Kidney epithelial cell (primary cell): ENCODE measurements at places on chromosomes 6 and 20. TPM values are rescaled to one million over a fixed set of nuclear protein-coding genes. Genes with fewer than 3 reads are reported as not detected.

The TNFRSF21 gene
- total RNA-seq, result 54.6 and 61.2 TPM in 2 replicates

The PKIB gene
- 10.6 and 15.3 TPM in 2 replicates for total RNA-seq

The FGD2 gene
- total RNA-seq, result 0.04 and 0.68 TPM in 2 replicates

- no peak for DNase-seq
Observed at GRCh38 chr20:434661-435419, 26.7 kb downstream of the RBCK1 start.

DNA sequence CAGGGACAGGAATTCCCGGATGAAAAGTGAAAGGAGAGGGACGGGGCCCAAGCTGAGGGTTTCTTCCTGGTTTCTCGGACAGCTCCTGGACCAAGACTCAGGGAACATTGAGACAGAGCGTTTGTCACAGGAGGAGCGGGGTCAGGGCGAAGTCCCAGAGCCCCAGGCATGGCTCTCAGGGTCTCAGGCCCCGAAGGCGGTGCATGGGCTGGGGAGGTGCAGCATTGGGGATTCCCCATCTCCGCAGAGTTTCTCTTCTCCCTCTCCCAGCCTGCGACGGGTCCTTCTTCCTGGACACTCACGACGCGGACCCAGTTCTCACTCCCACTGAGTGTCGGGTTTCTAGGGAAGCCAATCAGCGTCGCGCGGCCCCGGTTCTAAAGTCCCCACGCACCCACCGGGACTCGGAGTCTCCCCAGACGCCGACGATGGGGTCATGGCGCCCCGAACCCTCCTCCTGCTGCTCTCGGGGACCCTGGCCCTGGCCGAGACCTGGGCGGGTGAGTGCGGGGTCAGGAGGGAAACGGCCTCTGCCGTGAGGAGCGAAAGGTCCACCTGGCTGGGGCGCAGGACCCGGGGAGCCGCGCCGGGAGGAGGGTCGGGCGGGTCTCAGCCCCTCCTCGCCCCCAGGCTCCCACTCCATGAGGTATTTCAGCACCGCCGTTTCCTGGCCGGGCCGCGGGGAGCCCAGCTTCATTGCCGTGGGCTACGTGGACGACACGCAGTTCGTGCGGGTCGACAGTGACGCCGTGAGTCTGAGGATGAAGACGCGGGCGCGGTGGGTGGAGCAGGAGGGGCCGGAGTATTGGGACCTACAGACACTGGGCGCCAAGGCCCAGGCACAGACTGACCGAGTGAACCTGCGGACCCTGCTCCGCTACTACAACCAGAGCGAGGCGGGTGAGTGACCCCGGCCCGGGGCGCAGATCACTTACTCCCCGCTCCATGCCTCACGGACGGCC lies 54.6 kb upstream of the POLR1H start:
- DNase-seq, result no peak

GRCh38 chr6:166354965-166355364 lies 12.6 kb upstream of the SFT2D1 start:
- no peak for DNase-seq

DNA sequence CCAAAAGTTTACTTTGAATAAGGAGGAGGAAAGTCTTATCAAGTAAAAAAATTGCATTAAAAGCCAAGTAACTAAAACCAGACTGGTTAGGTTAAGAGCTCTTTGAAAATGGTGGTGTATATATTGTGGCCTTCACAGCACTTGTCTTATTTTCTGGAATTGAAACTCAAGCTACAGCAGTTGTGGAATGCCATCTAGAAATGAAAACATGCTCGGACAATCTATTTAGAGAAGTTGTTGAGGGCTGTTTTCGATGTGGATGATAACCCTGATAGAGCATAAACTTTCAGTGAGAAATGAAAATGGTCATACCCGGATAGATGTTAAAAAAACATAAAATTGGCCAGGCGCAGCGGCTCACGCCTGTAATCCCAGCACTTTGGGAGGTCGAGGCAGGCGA lies 47.0 kb downstream of the ARID1B start:
- DNase-seq, result no peak

DNA sequence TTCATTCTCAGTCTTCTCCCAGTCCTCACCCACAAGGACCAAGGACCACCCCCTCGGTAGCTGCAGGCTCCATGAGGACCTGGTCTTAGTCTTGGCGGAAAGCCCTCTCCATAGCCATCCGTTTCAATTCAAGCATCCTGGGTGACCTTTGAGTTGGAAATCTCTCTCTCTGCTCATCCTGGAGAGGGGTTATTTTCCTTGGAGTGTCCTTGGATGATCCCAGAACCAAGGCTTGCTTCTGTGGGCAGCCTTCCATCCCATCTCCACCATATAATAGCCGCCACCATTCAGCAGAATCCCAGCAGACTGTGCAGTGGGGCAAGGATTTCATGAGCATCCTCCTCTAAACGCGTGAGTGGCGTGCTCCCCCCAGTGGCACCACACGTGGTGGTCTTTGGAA lies at the start of gene BPIFA2:
Gene BPIFA2 (plus strand): TSS at position 301 of the 400 bp plus-strand sequence. CDS start 987 bp downstream, outside the sequence.
- no peak for DNase-seq

- DNase-seq, result no peak
Observed at GRCh38 chr6:119350952-119351372, 1.4 kb upstream of the MAN1A1 start.

DNA sequence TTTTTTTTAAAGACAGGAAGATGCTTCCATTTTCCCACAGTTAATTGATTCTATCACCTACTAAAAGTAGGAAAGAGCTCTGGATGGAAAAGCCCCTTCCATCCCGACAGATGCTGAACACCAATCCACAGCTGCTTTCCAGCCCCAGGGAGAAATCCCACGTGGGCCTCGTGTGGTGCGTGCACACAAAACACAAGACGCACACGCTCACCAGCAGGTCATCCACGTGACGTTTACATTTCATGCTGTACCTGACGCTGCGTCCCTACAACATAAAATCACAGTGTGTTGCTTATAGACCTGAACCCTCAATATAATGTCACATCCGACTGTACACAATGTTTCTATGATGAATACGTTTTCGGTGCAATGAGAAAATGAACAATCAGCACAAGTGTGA lies 50.2 kb upstream of the DACT2 start:
- DNase-seq, result no peak

DNA sequence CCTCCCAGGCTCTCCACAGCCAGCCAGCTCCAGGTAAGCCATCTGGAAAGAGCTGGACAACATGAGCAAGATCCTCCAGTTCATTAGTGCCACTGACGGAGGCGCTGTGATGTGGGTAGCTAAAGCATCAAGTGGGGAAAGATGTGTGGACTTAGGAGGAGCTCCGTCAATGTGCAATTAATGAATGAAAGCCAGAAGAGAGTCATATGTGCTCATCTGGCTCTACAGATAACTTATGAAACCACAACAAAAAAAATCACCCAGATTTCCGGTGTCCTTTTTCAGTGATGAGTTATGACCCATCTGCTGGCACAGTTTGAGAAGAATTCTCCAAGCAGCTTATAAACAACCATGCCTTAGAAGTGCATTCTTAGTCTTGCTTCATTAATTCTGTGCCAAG lies 311.7 kb upstream of the PLCB4 start:
- no peak for DNase-seq

GRCh38 chr6:12842114-12842513 lies 125.5 kb downstream of the PHACTR1 start:
- DNase-seq, result no peak

DNA sequence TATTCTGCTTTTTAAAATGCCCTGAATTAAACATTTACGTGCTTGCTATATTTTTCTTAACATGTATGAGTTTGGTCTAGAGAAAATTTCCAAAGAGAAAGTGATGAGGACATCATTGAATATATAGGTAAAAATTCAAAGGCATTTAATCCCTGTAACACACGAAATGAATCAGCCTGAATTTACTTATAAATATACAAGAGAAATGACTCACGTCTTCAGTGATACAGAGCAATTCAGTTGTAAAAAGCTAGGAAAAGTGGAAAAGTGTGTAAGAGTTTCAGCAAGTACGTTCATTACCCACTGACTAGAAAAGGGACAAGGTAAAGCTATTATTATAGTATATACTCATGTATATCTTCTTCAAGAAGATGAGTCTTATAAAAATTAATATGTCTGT lies 124.8 kb downstream of the HIVEP1 start:
- DNase-seq, result no peak

- no peak for DNase-seq
Observed at GRCh38 chr20:35192118-35192872, 20.4 kb downstream of the PROCR start.

- DNase-seq, result no peak
Observed at GRCh38 chr20:25258828-25259227, 10.9 kb downstream of the PYGB start.

DNA sequence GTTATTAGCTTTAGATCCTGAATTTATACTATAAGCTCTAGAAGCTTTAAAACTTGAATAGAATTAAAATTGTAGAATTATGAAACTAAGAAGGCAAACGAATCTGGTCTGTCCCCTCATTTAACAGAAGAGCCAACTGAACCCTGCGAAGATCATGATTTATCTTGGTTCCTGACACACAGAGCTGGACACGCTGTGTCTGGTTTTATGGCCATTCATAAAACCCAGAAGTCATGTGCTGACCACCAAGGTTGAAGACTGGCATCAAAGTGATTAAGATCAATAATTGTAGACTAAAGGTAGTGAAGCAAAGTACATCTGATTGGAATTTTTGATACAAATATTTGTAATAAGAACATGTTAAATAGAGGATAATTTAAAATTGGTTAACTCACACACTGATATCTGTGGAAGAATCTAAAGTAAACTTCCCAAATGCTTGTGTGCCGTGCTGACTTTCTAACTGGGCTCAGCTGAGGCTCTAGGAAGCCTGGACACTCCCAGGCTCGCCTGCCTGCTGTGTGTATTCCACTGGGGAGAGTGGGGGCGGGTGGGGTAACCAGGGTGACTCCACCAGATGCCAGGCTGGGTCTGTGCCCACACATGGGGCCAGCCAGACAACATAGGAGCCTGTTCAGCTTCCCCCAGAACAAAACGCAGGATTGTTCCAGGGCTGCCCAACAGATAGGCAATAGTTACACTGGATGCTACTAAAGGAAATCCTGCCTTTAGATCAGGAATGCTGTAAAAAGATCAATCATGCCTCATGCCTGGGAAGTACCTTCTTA lies 42.1 kb upstream of the SLC22A3 start:
- DNase-seq, result no peak
